Activated naive CD4-positive, alpha-beta T cell (primary cell): ENCODE measurements at places on chromosomes 7 and 10.

- no peak for DNase-seq
Observed at GRCh38 chr10:18456984-18457383, 194.4 kb downstream of the NSUN6 start.

- no peak for DNase-seq
Observed at GRCh38 chr7:98051118-98051744, 55.4 kb upstream of the LMTK2 start.

DNA sequence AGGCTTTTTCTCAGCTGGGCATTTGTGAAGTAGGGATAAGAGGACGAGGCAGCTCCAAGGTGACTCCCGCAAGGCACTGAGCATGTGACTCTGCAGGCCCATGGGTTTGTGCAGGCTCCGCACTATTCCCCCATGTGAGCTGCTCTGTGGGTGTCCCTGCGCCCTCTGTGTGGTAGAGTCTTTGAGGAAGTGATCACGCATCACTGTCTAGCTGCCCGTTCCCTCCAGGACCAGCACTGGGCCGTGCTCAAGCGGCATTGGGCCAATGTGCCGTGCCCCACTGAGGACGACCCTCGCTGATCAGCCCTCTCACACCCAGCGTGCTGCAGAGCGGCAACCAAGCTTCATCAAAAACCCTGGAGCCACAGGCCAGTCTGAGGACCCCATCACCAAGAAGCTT is 7.5 kb downstream of the PRKAG2 start:
- no peak for DNase-seq

DNA sequence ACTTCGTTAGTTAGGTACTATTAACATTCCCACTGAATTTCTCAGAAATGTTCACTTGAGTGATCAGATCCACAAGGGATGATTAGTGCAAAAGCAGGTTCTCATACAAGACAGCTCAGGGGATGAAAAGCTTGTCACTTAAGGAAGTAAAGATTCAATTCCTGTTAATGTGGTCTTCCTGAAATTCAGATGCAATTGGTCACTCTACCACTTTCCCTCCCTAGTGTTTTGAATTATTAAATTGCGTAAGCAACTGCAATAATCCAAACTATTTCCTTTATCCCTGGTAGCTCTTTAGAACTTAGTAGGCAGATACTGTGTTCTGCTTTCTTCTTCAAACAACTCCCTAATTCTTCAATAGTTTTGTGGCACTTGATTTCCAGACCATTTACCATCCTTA is 121.4 kb downstream of the MAGI2 start:
- no peak for DNase-seq

DNA sequence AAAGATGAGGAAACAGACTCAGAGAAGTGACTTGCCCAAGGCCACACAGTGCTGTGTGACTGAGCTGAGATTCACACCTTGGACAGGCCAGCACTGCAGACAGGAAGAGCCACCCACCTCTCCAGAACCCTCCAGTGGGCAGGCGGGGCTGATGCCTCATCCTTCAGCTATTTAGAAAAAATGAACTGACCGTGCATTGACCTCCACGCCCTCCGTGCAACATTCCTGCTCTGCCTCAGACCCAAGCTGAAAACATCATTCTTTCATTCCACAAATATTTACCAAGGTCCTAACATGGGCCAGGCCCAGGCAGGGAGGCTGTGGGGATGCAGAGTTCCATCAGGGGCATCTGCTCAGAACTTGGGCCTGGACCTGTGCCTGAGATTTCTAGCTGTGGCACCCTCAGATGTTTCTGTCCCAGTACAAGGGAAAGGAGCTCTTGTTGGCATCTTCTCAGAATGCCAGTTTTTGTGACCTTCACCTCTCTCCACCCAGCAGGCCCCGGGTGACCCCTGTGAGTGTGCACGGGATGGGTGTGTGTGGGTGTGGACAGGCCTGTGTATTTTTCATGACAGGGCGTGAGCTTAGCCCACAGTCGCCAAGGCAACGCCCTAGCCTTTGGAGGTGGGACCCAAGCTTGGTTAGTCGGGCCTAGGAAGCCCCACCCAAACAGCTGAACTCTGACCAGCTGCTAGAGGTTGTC is 6.5 kb downstream of the VSIR start:
- no peak for DNase-seq

DNA sequence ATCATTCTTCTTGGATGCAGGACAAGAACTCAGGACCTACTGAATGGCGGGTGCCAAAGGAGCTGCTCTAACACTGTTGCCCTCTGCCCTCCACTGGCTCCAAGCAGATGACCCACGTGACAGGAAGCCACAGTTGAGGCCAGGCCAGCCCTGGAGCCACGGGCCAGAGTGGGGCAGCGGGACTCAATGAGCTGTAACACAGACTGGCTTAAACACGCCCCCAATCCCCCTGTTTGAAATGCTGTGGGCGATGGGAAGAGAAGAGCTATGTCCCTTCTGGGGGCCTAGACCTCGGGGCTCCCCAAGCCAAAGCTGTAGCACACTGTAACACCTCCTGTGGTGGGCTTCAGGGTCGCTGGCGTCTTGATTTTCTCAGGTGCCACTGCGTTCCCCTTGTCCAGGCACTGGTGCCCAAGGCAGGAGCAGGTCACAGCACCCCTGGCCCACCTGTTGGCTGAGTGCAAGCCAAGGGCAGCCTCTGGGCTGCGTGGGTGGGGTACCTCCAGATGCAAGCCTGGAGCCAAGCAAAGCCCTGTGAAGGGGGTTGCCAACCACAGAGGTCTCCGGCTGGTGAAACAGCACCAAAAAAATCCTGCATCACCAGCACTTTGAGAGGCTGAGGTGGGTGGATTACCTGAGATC is 18.6 kb upstream of the ZMIZ2 start:
- DNase-seq, result no peak

DNA sequence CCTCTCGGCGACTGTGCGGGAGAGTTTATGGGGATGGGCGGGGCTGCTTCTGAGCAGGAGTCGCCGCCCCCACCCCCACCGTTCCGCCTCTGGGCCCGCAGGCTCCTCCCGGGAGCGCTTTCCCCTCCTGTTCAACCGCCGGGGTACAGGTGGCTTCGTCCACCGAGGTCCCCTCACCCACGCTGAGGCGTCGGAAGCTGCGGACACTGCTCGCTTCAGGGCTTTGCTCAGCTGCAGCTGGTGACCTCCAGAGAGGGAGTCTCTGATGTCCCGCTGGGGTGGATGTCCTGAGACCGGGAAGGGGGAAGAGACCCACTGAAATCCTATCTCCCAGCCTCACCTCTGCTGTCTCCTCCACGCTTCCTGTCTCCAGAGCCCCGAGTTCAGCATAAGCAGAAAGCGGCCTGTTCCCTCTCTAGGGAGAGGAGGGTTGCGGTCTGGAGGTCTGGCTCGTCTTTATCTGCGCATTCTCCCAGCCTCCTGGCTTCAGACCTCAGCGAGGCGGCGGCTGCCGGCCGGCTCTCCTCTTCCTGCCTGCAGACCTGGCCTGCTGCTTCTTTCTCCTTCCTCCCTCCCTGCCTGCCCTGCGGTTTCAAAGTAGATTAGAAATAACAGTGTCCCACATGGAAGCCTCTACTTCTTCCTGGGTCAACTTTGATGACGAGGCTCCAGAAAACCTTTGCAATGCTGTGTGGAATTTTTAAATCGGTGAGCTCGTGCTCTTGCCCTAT is 1.8 kb downstream of the CYP2E1 start:
- no peak for DNase-seq

- no peak for DNase-seq
Observed at GRCh38 chr7:32957326-32958045, at the start of gene FKBP9. Gene FKBP9, plus strand, starts transcription at chr7:32957440. Its CDS starts 134 bp downstream, at chr7:32957574.

GRCh38 chr10:75620356-75620755 is 188.9 kb downstream of the LRMDA start:
- no peak for DNase-seq

DNA sequence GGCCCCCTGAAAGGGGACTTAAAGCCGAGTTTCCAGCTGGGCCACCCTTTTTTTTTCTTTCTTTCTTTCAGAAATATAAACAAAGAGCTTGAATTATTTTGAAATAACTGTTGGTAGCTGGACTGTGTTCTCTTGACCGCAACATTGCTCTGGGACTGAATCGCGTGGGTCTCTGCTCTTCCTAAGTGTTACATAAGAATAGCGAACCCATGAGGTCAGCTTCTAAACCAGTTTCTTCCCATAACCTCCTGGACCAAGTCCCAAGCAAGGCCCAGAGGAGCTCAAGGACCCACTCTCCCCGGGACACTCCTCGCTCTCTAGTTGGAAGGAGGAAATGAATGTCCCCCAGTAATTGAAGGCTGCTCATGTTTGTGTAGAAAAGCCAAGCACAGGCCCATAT is 91.1 kb downstream of the CXCL12 start:
- DNase-seq, result no peak

DNA sequence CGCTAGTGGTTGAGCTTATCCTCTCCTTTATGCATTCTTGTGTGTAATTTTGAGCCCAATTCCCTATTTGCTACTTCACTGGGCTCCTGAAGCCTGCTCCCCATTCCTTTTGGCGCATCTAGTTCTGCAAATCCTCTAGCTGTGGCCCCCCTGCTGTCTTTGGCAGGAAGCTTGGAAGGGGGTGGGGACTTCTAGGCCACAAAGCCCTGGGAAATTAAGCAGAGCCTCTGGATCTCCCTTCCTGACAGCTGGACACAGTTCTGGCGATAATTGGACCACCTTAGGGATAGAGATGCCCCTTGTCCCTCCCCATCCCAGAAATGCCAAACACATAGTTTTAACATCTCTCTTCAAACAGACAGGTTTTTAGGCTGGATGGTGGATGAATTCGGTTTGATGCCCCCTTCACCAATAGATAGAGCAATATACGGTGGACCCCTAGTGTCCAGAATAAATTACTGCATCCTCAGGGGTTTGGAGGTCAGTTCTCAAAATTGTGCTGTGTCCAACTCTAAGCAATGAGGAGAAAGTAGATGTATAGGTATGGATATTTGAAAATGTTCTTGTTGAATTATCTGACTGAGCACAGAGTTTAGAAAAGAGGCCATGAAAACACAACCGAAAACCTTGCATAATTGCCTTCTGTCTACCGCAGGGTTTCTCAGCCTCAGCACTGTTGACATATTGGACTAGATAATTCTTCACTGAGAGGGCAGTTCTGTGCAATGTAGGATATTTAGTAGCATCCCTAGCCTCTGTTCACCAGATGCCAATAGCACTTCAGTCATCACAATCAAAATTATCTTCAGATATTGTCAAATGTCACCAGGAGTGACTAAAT is 75.5 kb downstream of the PAPSS2 start:
- no peak for DNase-seq

- DNase-seq, result no peak
Observed at GRCh38 chr7:36750451-36750850, 26.2 kb upstream of the AOAH start.

DNA sequence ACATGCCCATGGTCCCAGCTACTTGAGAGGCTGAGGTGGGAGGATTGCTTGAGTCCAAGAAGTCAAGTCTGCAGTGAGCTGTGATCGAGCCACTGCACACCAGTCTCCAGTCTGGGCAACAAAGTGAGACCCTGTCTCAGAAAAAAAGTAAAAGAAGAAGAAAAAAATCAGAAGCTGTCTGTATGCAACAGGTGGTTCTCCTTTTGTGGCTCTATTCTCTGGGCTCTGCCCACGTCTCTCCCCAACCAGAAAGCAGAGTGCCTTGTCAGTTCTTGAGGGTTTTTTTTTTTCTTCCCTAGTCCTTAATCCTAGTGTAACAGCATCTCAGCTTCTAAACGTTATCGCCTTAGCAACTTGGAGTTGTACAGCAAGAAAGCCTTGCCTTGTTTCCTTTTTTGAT is 89.5 kb downstream of the PRKCQ start:
- no peak for DNase-seq

GRCh38 chr10:84603971-84604370 is 275.6 kb downstream of the CCSER2 start:
- DNase-seq, result no peak

- no peak for DNase-seq
Observed at GRCh38 chr10:133328358-133329343, 8.0 kb downstream of the CALY start.

- no peak for DNase-seq
Observed at GRCh38 chr7:143382791-143383641, 1.9 kb downstream of the ZYX start.

- DNase-seq, result no peak
Observed at GRCh38 chr7:26278770-26279169, 12.9 kb upstream of the SNX10 start.

DNA sequence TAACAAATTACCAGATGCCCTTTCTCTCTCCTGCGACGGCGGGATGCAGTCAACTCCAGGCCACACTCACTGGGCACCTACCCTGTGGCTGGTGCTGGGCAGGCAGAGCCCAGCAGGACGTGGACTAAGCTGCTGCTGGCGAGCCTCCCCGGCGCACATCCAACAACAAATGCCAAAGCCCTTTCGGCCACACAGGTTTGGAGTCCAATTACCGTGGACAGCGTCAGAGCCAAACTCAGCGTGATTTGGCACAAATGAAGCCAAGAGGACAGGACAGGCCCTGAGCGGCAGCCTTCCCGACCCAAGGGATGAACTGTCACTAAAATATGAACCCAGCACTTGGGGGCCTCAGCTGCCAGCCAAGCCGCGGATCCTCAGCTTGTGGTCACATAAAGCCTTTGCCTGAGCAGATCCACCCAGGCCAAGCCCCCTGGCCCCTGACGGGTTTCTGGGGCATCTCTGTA is 28.4 kb downstream of the DAGLB start:
- no peak for DNase-seq

DNA sequence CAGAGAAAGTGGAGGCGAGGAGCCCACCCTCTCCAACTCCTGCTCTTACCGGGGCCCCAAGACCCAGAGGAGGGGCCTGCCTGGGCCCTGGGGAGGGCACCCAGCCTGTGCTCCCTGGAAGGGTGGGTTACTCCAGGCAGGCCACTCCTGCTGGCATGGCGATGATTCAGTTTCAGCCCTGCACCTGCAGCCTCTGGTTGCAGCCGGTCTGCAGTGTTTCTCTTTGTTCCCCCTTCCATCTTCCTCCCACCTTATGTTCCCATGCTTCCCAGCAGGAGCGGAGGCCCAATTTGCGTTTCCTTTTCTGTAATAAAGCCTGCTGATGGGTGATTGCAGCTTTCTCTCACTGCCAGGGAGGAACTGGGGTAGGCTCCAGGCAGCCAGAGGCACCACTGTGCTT is 53.2 kb upstream of the FAM20C start:
- no peak for DNase-seq

DNA sequence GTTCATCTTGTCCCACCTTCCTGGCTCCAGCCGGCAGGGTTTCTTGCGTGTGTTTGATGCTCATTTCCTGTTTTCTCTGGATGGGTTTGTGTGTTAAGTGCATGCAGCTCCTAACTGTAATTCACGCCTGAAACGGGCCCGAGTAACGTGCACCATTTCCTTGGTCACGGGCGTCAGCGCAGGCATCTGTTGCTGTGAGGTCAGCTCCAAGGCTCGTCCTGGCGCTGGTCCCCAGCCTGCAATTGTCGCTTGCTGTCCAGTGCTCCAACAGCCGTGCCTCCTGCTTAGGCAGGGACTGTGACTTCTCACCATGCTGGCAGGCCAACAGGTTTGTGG is 201.1 kb downstream of the GLRX3 start:
- DNase-seq, result no peak
